ENCODE measurements at places on chromosomes 13 and 19.

DNA sequence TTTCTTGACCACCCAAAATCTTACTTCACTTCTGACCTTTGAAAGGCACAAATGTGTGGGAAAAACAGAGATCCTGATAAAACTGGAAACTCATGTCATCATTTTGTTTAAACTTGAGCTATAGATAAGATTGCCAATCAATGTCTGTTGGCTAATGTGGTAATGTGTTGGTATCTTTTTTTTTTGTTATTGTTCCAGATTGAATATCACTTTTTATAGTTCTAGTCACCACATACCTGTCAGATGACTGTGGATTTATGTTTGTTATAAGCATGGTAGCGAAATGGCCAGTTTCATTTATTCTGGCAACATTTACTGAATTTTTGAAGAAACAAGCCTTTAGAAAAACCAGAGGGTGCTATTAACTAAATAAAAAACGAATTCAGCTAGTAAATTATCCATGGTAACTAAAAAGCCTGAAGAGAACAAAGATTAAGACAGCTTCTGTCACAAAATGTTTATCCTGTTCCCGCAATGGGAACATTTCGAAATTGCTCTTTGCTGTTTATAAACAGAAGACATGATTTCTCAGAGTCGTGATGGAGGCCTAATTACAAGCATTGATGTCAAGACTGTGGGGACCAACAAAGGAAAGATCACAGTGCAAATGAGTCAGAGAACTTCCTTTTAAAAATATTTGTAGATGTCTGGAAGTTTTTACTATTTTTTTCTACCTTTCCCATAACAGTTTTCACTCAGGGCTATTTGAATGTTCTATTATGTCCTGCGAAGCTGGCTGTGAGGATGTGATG lies 82.9 kb upstream of the POSTN start:
- DNase-seq: no peak

- DNase-seq: no peak
Measured at GRCh38 chr13:77001963-77002587, 10.2 kb downstream of the CLN5 start.

DNA sequence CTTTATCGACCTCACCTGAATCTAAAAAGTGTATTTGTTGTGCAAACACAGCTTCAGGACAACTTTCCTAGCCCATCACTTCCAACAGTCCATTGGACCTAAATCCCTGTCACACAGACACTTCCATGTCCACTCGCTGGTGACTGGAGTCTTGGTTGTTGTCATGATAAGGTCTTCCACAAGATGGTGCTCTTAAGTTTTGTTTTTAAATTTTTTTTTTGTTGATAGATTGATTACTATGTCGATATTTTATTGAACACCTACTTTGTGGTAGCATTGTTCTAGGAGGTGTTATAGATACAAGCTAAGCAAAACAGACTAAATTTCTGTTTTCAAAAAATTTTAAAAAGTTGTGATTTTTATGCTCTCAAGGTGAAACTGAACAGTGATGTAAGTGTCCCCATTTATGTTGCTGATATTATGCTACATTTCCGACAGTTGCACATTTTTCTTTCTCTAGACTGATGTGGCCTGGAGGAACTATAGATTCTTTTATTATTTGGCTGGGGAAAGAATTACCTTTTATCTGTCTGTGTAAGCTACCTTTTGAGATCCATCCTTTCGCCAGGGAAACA lies 8.1 kb upstream of the ERICH6B start:
- DNase-seq: no peak

GRCh38 chr19:18675779-18676178 lies 7.7 kb upstream of the CRTC1 start:
- no peak for DNase-seq

DNA sequence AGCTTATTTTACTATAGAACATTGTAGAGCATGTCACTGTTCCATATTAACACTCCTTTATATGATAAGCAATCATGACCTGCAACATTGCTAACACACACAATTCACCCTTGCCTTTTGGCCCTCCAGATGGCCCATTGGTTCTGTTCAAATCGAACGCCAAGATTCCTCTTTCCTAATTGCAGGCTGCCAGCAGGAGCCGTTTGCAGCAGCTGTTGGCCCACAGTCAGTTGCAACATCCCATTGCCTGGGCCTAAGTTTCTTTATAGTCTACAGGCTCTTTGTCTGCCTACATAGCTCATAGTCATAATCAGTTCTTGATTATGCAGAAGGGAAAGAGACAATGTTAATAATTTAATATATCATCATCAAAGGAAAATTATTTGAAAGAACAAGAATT lies 37.6 kb downstream of the KCTD12 start:
- no peak for DNase-seq

DNA sequence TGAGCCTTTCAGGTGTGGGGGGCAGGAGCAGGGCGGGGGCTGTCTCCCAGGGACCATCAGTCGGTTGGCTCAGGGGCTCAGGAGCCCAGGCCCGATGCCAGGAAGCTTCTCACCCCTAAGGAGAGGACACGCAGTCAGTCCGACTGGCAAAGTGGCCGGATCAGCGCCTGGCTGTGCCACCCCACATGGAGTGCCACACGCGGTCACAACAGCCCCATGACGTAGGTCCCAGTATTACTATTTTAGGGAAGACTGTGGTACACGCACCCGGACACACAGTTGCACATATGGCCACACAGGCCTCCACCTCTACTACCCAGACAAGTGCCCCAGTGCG lies 29.3 kb upstream of the GRTP1 start:
- DNase-seq: no peak

DNA sequence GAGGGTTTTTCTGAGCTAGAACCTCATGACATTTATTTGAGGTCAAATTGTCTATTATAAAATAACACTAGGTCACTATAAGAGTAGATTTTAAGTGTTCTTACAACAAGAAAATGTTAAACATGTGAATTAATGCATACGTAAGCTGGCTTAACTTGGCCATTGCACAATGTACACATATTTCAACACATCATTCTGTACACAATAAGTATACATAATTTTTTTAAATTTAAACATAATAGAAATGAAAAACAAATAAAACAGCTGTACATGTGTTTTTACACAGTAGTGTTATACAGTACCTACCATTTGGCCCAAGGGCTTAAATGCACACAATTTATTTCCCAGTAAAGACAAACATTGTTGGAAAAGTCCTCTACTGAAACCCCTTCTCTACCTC lies 269.9 kb downstream of the DACH1 start:
- no peak for DNase-seq

DNA sequence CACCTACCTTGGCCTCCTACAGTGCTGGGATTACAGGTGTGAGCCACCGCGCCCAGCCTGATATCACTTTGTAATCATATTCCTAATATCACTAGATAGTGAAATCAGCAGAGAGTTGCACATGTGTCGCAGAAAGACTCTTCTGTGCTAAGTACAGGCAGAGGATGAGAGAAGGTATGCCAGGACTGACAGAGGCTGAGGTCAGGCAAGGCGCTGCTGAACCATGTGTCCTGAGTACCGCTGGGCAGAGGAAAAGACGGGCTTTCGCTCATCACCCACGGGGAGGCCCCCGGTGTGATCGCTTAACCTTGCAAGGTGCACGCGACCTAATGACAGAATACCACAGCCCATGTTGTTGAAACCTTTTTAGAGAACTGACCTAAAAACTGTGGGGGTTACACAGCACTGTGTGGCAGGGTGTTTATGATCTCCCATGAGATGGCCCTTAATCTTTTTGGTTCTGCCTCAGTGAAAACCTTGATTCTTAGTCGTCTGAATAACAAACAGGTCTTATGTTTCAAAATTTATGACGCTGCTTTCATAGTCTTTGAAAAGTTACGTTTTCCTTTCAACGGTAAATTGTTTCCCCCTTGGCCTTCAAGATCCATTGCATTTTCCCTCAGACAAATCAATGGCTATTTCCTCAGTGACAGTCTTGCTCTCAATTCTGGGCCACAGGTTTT lies 12.2 kb downstream of the GJA3 start:
- DNase-seq: no peak

DNA sequence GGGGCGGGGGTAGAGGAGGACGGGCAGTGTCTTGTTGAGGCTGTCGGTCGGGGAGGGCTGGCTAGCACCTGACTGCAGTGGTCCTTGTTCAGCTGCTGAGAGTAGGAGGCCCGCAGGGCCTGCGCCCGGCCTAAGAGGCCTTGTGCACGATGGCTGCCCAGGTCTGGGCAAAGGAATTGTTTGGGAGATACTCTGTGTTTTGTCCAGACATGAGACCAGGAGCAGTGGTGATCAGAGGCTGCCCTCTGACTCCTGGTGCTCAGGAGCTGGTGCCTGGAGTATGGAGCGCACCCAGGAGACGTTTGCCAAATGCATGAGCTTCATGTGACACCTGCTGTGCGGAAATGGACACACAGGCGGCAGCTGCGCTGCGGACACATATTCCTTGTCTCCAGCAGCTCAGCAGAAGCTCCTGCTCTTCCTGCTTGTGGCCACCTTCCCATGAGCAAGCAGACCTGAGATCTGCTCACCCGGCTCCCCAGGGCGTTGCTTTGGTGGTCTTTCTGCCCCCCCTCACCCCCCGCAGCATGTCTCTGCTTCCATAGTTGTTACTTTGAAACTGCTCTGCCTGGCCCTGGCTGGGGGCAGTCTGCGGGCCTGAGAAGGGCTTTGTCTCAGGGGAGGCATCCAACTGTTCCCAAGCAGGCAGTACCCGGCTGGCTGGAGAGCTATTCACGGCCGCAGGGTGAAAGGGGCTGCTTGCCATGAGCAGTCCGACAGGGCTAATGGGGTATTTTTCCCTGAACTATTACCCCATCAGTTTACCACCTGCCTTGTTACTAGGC lies 163.9 kb downstream of the TEX29 start:
- no peak for DNase-seq

GRCh38 chr19:8209462-8210378 lies 550 bp downstream of the CERS4 start:
- no peak for DNase-seq

GRCh38 chr13:28058866-28059613 lies 41.3 kb downstream of the FLT3 start:
- no peak for DNase-seq

GRCh38 chr13:38954844-38955243 lies 35.8 kb downstream of the STOML3 start:
- no peak for DNase-seq

DNA sequence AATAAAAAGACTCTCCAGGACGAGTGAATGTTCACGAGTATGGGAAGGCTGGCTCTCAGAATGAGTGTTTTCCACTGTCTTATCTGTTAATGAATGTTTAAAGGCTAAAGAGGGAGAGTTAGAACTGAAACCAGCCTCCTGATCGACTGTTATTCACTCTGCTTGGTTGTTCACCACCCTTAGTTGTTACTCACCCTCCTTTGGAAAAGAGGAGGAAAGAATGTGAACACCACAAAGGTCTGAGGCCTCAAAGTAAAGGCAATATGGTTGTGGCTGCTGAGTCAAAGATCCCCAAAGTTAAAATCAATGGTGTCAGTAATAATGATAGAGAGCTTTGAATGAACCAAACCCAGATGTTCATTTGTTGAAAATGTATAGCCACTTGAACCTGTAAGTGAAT lies 1793.2 kb upstream of the PCDH20 start:
- DNase-seq: no peak

DNA sequence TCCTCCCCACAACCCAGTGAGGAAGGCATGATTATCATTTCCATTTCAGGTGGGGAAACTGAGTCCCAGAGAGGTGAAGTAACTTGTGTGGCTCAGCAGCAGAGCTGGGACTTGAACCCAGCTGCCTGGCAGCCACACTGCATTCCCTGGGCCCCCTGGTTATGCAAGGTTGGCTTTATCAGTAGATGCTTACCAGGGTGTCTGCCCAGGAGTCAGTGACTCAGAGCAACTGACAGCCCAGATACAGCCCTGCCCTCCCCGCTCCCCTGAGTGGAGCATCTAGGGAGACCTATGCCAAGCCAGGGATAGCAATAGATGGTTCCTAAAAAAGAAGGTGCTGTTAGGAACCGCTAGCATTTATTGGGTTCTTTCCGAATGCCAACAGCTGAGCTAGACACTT lies 5.9 kb downstream of the IGLON5 start:
- DNase-seq: no peak

DNA sequence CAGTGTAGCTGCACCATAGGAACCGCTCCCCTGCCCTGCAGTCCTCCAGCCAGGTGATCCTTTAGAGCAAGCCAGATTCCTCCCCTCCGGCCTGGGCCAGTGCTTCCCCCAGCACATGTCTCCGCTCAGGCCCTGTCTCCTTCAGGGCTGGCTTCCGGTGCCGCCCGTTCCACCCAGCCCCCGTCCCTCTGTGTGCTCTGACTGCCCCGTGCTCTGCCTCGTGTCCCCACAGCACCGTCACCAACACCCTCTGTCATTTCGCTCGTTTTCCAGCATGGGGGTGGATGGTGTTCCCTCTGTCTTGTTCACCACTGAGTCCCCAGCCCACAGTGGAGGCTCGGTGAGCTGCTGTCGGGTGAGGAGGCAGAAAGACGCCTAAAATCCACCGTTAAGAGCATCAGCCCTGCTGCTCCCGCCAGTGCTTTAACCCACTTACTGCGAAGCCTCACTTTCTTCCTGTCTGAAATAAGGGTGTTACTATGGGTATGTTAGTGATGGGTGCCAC lies 54.5 kb downstream of the TSSK6 start:
- no peak for DNase-seq

GRCh38 chr13:46168341-46168740 lies 13.6 kb downstream of the LCP1 start:
- DNase-seq: peak; percentile 18

DNA sequence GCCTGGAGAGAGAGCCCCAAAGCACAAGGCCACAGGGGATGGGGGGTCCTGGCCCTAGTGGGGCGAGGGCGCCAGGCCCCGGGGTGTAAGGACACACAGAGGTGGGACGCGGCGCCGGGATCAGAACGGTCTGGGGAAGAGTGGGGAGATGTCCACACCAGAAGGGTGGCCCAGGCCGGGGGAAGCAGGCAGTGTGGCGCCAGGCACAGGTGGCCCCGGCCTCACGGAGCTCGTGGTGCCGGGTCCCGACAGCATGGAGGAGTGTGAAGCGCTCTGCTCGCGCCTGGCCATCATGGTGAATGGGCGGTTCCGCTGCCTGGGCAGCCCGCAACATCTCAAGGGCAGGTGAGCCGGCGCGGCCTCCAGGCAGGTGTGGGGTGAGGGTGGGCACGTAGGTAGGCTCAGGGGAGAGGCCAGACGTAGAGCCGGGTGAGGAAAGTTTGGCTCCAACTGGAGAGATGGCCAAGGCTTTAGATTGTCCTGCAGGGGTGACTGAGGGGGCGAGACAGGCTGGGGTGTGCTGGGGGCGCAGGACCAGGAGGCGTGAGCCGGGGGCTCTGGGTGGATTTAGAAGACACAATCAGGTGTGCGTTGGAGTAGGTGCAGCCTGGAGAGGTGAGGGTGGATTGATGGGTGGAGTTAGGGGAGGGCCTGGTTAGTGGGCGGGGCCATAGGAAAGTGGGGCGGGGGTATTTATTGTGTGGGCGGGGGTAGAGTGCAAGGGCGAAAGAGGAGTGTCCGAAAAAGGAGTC lies 2.9 kb upstream of the ARHGAP45 start:
- no peak for DNase-seq

GRCh38 chr19:3245050-3245449 lies 20.6 kb downstream of the CELF5 start:
- no peak for DNase-seq

- no peak for DNase-seq
Measured at GRCh38 chr19:12667731-12668302, 1.2 kb downstream of the WDR83 start.

GRCh38 chr13:74114202-74114601 lies 20.0 kb downstream of the KLF12 start:
- no peak for DNase-seq

GRCh38 chr13:73522937-73523336 lies 464.1 kb downstream of the KLF5 start:
- no peak for DNase-seq

All from epithelial cell of proximal tubule (primary cell).